Thymus (tissue), 14 donors: ENCODE measurements at places on chromosomes 7 and 10. TPM values are rescaled to one million over a fixed set of nuclear protein-coding genes. Genes with fewer than 3 reads are reported as not detected.

HTR7 gene
- total RNA-seq = 0.14 TPM

PKD2L1 gene
- total RNA-seq = 0.19 TPM

FZD8 gene
- total RNA-seq = 4.3 TPM

TIAL1 gene
- total RNA-seq = 42.6 TPM

NPTX2 gene
- total RNA-seq = 0.47 TPM
